Right renal cortex interstitium (tissue), 3 donors: ENCODE measurements at places on chromosomes 3 and 15.

DNA sequence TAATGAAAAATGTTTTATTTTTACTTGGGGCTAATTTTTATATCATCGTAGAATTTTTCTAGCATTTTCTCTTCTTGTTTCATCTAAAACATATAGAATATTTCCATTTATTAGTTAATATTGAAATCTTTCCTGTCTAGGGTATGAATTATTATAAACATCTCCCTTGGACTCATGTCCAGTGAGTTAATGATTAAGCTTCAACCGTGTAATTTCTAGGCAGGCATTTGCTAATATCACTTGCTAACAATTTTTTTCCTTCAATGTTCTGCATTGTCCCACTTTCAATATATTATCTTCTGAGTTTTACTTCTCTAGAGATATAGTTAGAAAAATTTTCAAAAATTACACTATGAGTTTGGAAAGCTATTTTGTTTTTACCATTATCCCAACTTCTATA lies 1371.6 kb upstream of the EPHA6 start:
- DNase-seq = no peak

- DNase-seq = no peak
Measured at GRCh38 chr3:16048435-16049318, 125.8 kb upstream of the GALNT15 start.

DNA sequence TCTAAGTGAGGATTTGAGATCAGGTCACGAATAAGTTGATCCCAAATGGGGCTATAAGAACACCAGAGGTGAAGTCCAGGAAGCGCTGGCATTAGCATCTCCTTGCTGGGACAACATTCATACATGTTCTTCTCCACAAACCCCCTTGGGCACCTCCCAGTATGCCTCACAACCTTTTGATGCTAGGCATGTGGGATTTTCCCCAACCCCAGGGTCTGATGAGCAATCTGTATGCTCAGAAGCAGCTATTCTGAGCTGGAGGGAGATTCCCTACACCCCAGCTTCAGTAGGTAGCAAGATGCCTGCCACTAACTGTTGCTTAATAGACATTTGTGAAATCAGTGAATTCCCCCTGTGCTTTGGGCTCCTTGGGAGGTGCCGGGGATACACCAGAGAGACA lies 32.2 kb downstream of the SLC6A11 start:
- no peak for DNase-seq

DNA sequence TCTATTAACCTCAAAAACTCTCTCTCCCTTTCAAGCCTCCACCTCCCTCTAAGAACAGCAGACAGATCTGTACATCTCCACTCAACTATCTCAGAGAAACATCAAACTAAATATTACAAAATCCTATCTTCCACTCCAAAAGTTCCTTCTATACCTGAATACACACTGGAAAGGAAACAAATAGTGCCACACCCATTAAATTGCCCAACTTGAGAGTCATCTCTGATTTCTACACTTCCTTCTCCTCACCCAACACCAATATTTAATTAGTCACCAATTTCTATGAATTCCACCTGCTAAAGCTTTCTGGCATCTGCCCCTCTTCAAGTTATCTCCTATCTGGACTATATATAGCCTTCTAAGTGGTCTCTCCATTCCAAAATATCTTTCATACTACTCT lies 65.8 kb downstream of the PEAK1 start:
- DNase-seq = no peak

- no peak for DNase-seq
Measured at GRCh38 chr3:145698749-145699148, 462.2 kb downstream of the PLOD2 start.

- DNase-seq = no peak
Measured at GRCh38 chr15:31049111-31049510, 52.4 kb downstream of the TRPM1 start.

DNA sequence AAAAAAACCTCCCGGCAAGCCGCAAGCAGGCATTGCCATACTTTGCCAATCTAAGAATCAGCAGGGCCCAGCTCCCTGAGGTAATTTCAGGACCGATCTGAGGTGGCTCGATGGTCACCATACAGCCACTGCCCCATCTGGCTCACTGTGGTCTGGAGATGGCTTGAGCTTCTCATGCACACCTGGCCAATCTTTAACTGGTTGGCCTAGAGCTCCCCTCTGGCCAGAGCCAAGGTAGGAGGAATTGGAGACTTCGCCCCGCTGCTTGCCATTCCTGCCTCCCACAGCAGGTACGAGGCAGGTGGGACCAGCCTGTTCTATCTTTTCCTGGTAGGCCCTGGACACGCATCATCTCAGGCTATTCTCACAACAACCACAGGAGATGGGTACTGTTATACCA lies 10.1 kb downstream of the CYP1A2 start:
- DNase-seq = no peak

DNA sequence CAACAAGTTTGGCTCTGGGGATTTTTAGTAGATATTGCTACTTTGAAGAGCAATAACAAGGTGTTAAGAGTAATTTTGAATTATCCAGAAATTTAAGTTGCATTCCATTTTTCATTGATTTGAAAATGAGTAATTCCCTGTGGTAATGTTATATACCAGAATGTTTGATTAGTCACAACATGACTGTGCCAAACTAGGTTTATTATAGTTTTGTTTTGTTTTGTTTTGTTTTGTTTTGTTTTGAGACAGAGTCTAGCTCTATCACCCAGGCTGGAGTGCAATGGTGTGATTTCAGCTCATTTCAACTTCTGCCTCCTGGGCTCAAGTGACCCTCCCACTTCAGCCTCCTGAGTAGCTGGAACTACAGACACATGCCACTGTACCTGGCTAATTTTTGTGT lies 40.7 kb downstream of the CNOT10 start:
- DNase-seq = no peak

- no peak for DNase-seq
Measured at GRCh38 chr3:169667166-169668071, 3.9 kb upstream of the MECOM start.
